Calu3 (cell line): ENCODE measurements at places on chromosomes 12 and 14. TPM values are rescaled to one million over a fixed set of nuclear protein-coding genes. Genes with fewer than 3 reads are reported as not detected.

DNA sequence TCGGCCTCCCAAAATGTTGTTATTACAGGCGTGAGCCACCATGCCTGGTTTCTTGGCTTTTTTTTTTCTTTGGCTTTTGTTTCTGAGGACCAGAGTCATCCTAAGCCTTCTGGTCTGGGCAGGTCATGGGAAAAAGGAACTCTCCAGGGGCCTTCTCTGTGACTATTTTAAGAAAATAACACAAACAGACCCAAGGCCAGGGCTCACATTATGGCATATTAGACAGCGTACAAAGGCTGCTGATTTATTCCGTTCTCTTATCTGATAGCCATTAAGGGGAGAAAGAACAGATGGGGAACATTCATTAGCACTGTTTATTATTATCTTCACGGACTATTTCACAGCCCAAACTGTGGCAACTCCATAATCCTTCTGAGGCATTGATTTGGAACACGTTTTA is 28.8 kb upstream of the MANSC4 start:
- no peak for DNase-seq
- no peak overlapping the region for H3K27ac ChIP-seq
- H3K27me3 ChIP-seq, result no peaks in the 10 kb centered on the region
- H3K4me1 ChIP-seq, result peaks cover under 1% of the 10 kb centered on the region

DNA sequence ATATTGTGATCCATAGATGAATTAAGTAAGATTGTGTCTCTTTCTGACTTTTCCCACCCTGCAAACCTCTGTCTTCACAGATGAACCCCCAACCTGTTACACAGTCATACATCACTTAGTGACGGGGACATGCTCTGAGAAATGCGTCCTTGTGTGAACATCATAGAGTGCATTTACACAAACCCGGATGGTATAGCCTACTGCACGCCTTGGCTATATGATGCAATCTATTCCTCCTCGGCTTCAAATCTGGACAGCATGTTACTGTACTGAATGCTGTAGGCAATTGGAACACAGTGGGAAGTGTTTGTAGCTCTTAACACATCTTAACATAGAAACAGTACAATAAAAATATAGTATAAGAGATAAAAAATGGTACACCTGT is 7.4 kb upstream of the TESPA1 start:
- no peaks in the 10 kb centered on the region for H3K36me3 ChIP-seq
- no peak overlapping the region for H3K27ac ChIP-seq
- H3K4me3 ChIP-seq, result no peak overlapping the region
- DNase-seq, result no peak
- peaks cover 67% of the 10 kb centered on the region for H3K27me3 ChIP-seq

- H3K36me3 ChIP-seq, result no peaks in the 10 kb centered on the region
- peak; percentile 18 for DNase-seq
- no peak overlapping the region for H3K4me3 ChIP-seq
These were observed 19.3 kb downstream of the CCDC62 start for GRCh38 chr12:122793685-122794106.

TSHR gene
- not detected in 2 replicates for total RNA-seq
